Keratinocyte (primary cell): ENCODE measurements at places on chromosomes 2 and 18. TPM values are rescaled to one million over a fixed set of nuclear protein-coding genes. Genes with fewer than 3 reads are reported as not detected.

The GAD1 gene
- 4.5 to 9.4 TPM (median 5.9 TPM) in 3 replicates for polyA plus RNA-seq

The GPR35 gene
- 0.04 to 0.17 TPM (median 0.09 TPM) in 3 replicates for polyA plus RNA-seq

The CENPA gene
- polyA plus RNA-seq: 2.3 to 13.7 TPM (median 12.4 TPM) in 3 replicates

DNA sequence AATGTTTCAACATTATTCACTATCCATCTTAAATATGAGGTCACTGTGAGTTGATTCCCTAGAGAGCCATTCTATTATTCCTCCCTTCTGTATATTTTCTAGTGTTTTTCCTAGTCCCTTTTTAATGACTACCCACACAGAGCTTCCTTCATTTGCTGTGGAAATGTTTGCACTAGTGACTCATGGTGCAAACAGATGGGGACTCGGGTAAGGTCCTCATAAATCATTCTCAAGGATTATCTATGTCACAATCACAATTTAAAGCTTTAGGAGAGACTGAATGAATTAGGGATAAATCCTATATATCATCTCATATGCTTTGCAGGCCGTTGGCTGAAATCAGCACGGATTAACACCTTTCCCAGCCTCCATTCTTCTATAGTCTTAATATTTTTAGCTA, 159.6 kb downstream of the DCC start:
- no peak for DNase-seq
- H3K27ac ChIP-seq: no peak overlapping the region
- no peaks in the 10 kb centered on the region for H3K27me3 ChIP-seq
- no peaks in the 10 kb centered on the region for H3K36me3 ChIP-seq

- H3K27ac ChIP-seq: no peak overlapping the region
- no peaks in the 10 kb centered on the region for H3K4me1 ChIP-seq
- DNase-seq: no peak
- no peak overlapping the region for H3K4me3 ChIP-seq
- no peaks in the 10 kb centered on the region for H3K36me3 ChIP-seq
Measured at GRCh38 chr18:7987284-7987976, 420.3 kb downstream of the PTPRM start.

DNA sequence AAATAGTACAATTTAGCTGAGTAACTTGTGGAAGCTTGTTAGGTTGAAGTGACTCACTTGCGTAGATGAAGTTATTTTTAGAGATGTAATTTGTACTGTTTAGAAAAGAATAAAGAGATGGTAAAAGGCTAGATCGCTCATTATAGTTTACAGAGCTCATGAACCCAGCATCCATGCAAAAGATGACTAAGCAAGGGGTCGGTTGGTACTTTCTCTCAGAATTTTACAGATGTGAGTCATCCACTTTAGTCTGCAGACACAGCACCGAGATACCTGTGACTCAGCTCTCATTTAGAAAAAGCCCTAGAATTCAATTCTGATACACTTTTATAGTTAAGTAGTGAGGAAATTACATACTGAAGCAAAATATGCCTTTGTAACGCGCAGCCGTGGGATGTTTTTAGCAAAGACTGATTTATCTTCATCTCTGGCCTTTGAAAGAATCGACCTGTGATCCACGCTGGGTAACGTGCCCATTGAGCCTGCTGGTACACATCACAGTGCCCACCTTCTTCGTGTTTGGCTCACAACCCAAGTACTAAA, 116.5 kb upstream of the FOSL2 start:
- peak overlapping the region; percentile 54 for H3K4me3 ChIP-seq
- peak; percentile 86 for DNase-seq
